Stimulated activated CD8-positive, alpha-beta memory T cell treated with anti-CD3 and anti-CD28 coated beads, Interleukin-4, amount 100 ng/mL, for 1 hour (primary cell): ENCODE measurements at places on chromosomes 2 and 18.

- no peak for DNase-seq
These were observed 45.9 kb downstream of the MARCO start for GRCh38 chr2:118987886-118988285.

- DNase-seq: no peak
These were observed 87.1 kb downstream of the SS18 start for GRCh38 chr18:26003356-26003755.

DNA sequence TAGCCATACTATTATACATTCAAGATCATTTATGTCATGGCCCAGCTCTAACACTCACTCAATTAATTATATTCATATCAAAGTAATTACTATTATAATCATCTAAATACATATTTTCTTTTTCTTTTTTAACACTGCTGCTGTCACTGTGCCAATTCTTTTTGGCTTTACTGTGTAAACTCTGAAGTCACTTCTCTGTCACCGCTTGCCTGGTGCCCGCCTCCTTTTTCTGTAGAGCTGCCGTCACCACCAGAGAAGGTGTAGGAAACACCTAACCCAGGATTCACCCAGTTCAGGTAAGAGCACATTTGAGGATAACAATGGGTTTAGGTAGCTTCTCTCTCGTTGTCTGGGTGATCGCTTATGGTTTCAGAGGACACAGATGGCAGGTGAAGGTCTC, 93.3 kb downstream of the AOX1 start:
- no peak for DNase-seq

- DNase-seq: no peak
These were observed 77.1 kb downstream of the BCL11A start for GRCh38 chr2:60476206-60476954.

GRCh38 chr2:135791418-135792190, 45.4 kb downstream of the LCT start:
- no peak for DNase-seq
